A375 (cell line): ENCODE measurements at places on chromosomes 2 and 18. TPM values are rescaled to one million over a fixed set of nuclear protein-coding genes. Genes with fewer than 3 reads are reported as not detected.

Gene IL1F10
- not detected in 2 replicates for total RNA-seq

Gene CHAC2
- 11.7 and 14.1 TPM in 2 replicates for total RNA-seq

Gene SOX11
- 8.9 and 9.3 TPM in 2 replicates for total RNA-seq

Gene ACOXL
- total RNA-seq = not detected in 2 replicates

Gene CYTIP
- total RNA-seq = not detected in 2 replicates

Gene MDH1
- 191 and 225 TPM in 2 replicates for total RNA-seq

Gene LIMS4
- 0.19 and 0.90 TPM in 2 replicates for total RNA-seq

Gene NT5DC4
- not detected in 2 replicates for total RNA-seq

Gene POMC
- total RNA-seq = not detected in 2 replicates

Gene VAMP8
- 21.2 and 22.0 TPM in 2 replicates for total RNA-seq

Gene ARHGEF33
- total RNA-seq = not detected in 2 replicates

Gene PLCL1
- total RNA-seq = 0.08 and 0.16 TPM in 2 replicates

Gene UNC80
- total RNA-seq = 0.32 and 0.49 TPM in 2 replicates

Gene AQP12A
- total RNA-seq = not detected in 2 replicates

Gene CDK5R2
- total RNA-seq = 0.03 TPM in 1 of 2 replicates, not detected in the other

Gene OSBPL1A
- total RNA-seq = 20.6 and 29.3 TPM in 2 replicates

Gene GULP1
- 49.0 and 52.8 TPM in 2 replicates for total RNA-seq

Gene POTEI
- total RNA-seq = 2.8 and 3.1 TPM in 2 replicates

Gene PLCD4
- total RNA-seq = 1.0 and 3.0 TPM in 2 replicates
